ENCODE measurements at places on chromosomes 11 and 22.

DNA sequence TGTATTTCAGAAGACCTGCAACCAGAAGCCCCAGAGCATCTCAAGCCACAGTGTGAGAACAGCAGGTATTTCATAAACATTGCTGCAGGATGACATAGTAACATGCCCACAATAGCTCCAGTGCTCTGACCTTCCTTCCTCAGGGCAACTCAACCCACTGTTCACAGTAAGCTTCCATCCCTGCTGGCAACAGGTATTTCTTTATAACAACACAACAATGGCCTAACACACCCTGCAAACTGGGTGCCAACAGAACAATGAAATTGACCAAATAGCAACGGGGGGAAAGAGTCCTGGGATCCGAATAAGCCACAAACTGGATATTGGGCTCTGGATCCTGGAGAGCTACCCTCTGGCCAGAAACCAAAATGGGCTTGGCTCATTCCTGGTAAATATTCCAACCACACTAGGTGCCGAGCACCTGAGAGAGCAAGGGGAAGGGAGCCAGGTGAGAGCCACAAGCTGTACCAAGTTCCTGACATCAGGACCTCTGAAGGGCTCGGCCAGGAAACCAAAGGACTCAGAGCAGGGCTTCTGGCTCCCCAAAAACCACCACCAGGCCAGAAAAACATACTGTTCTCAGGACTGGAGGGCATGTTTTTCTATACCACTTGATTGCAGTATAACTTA lies 99.5 kb downstream of the MICAL3 start:
- no peak for DNase-seq

DNA sequence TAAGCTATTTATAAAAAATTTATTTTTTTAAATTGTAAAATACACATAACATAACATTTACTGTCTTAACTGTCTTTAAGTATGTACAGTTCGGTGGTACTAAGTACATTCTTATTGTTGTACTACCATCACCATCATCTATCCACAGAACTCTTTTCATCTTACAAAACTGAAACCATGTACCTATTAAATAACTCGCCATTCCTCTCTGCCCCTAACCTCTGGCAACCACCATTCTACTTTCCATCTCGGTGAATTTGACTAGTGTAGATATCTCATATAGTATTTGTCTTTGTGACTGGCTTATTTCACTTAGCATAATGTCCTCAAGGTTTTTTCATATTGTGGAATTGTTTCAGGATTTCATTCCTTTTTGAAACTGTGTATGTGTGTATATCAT lies 22.6 kb downstream of the USP47 start:
- no peak for DNase-seq

GRCh38 chr11:124657904-124658303 lies 15.6 kb downstream of the SIAE start:
- no peak for DNase-seq

DNA sequence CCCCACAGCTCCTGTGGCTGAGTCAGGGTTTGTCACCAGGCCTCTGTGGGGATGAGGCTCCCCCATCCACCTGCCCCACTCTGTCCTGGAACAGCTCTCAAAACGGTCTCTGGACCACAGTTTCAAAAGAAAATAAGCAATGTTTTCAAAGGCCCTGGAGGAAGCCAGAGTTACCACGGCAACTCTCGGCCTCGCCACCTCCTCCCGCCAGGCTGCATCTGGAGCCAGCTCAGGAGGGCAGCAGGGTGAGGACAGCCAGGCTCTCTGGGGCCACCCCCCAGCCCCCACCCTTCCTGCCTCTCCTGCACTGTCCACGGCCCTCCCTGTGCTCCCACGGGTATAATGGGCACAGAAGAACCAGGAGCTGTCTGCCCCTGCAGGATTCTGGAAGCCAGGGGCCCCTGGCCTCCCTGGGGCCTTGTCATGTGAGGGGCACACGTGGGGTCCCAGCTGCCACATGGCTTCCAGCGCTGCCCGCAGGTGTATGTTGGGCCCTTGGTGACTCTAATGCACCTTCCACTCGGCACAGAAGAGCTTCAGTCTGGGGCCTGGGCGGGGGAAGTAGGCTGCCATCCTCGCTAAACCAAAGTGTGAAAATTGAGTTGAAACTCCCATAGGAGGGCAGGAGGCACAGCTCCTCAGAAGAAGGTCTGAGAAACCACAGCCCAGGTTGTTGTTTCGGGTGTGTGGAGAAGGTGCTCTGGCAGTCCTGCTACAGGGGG lies 10.3 kb downstream of the CD81 start:
- peak; percentile 47 for DNase-seq

DNA sequence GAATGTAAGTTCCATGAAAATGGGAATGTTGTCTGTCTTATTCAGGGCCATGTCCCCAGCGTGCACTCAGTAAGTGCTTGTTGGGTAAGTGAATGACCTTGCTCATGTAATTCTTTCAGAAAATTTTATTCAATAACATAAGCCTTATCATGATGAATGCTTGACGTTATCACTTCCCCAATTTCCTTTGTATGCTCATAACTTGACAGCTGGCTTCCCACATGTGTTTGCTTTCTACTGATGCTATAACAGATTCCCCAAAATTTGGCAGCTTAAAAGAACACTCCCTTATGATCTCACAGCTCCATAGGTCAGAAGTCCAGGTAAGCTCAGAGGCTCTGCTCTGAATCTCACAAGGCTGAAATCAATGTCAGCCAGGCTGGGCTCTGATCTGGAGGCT lies 155.8 kb upstream of the POU2AF2 start:
- DNase-seq, result no peak

GRCh38 chr11:35131094-35131493 lies 7.9 kb upstream of the CD44 start:
- DNase-seq, result no peak

- DNase-seq, result no peak
These were observed 11.8 kb upstream of the OR10G7 start for GRCh38 chr11:124052966-124053365.

DNA sequence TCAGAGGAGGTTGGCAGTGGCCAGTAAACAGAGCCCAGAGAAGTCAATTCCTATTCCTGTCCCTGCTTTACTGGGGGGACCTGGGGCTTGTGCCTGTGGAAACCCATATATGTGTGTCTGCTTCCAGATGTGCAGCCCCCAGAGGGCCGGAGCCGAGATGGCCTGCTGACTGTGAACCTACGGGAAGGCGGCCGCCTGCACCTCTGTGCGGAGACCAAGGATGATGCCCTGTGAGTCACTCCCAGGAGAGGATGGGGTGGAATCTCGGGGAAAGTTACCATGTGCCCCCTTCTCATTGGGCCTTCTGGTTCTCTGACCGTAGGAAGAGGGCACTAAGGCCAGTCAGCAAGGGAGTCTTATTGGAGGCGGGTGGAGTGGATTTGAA lies 5.3 kb downstream of the PLEKHB1 start:
- no peak for DNase-seq

- no peak for DNase-seq
These were observed 43.9 kb upstream of the PAK1 start for GRCh38 chr11:77517753-77518152.

DNA sequence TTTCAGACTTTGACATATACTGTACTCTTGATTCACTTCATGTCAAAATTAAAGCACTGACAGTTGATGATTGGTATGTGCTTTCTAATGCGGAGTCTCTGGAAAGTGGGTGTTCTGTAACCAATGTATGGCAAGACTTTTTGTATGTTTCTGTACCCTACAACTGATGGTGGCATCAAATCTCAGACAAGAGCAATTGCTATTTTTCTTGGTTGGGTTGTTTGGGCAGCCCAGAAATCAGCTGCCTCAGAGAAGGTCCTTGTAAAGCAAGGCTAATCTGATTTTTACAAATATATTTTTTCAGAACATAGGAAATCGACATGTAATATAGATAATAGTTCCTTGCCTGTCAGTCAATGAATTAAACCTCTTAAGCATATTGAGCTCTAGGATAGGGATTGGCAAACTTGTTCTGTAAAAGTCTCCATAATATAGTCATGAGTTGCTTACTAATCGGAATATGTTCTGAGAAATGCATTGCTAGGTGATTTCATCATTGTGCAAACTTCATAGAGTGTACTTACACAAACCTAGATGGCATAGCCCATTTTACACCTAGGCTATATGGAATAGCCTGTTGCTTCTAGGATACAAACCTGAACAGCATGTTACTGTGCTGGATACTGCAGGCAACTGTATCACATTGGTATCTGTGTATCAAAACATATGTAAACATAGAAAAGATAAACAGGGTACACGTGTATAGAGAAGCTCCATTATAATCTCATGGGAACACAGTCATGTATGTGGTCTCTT lies 10.2 kb upstream of the OOSP4A start:
- DNase-seq, result no peak
